Colonic mucosa (tissue), 4 donors: ENCODE measurements at places on chromosomes 12 and 14. TPM values are rescaled to one million over a fixed set of nuclear protein-coding genes. Genes with fewer than 3 reads are reported as not detected.

The SLCO1B1 gene
- total RNA-seq, result not detected

GRCh38 chr14:65200454-65200853 lies 98.1 kb upstream of the MAX start:
- no peaks in the 10 kb centered on the region for H3K4me1 ChIP-seq
- H3K27me3 ChIP-seq, result no peaks in the 10 kb centered on the region

GRCh38 chr14:51544471-51544870 lies 107.2 kb upstream of the FRMD6 start:
- DNase-seq, result no peak
- no peak overlapping the region for H3K4me3 ChIP-seq
- no peaks in the 10 kb centered on the region for H3K27me3 ChIP-seq
- no peak overlapping the region for H3K27ac ChIP-seq

DNA sequence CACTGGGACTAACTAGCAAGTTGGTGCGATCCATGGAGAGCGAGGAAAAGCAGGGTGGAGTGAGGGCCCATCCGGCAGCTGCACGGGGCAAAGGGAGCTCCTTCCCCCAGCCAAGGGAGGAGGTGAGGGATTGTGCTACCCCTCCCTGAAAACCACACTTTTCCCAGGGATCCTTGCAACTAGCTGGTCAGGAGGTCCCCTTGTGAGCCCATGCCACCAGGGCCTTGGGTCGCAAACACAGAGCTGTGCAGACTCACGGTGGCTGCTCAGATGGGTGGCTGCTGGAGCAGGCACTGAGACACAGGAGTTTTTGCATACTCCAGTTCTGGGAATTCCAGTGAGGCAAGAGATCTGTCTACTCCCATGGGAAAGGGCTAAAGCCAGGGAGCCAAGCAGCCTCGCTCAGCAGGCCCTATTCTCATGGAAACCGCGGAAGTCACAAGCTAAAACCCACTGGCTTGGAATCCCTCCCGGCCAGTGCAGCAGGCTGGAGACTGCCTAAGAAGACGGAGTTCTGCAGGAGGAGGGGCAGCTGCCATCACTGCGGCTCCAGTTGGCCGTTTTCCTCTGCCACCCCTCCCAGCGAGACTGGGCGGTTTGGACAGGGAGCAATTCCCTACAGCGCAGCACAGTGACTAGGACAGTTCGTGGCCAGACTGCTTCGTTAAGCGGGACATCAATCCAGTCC lies 10.9 kb upstream of the ZNF705A start:
- H3K36me3 ChIP-seq, result no peaks in the 10 kb centered on the region
- DNase-seq, result peak; percentile 23
- H3K4me1 ChIP-seq, result no peaks in the 10 kb centered on the region
- H3K4me3 ChIP-seq, result no peak overlapping the region

DNA sequence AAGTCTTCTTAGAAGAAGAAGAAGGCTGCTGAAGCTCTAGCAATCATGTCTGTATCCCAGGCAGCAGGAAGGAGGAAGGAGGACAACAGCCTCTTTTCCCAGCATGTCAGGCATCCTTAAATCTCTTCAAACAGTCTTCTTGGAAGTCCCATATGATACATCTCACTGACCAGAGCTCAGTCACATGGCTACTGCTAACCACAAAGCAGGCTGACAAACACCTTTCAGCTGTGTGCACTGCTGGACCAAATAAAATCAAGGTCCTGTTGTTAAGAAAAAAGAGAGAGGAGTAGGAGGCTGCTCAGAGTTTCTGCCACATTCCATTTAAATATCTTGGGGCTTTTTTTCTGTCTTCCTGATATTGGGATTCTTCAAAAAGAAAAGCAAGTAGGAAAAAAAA lies 203.4 kb upstream of the PELI2 start:
- H3K4me3 ChIP-seq, result no peak overlapping the region
- H3K27ac ChIP-seq, result no peak overlapping the region
- no peaks in the 10 kb centered on the region for H3K36me3 ChIP-seq
- H3K4me1 ChIP-seq, result no peaks in the 10 kb centered on the region

The JAG2 gene
- 8.2 TPM for total RNA-seq

The KRT86 gene
- total RNA-seq, result 0.16 TPM

DNA sequence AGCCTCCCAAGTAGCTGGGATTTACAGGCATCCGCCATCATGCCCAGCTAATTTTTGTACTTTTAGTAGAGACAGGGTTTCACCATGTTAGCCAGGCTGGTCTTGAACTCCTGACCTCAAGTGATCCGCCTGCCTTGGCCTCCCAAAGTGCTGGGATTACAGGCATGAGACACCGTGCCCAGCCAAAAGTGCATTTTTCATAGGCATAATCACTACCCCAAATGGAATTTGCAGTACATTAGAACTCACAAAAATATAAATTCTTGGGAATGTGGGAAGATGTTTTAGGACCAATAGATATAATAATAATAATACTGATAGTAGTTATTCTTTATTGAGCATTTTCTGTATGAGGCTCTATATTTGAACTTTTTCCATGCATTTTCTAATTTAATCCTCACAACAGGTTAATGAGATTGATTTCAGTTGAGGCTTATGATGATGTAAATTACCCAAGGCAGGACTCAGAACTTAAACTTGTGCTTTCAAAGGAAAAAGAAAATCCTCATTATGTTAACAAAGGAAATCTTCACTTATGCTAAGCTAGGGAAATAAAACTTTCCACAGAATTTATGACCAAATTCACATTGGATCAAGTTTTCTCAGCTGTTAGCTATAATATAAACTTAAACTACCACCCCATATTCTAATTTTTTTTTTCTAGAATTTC lies 121.6 kb downstream of the SRGAP1 start:
- no peak overlapping the region for H3K4me3 ChIP-seq
- no peak overlapping the region for H3K27ac ChIP-seq
- H3K27me3 ChIP-seq, result no peaks in the 10 kb centered on the region

The TSHR gene
- total RNA-seq, result 0.25 TPM

DNA sequence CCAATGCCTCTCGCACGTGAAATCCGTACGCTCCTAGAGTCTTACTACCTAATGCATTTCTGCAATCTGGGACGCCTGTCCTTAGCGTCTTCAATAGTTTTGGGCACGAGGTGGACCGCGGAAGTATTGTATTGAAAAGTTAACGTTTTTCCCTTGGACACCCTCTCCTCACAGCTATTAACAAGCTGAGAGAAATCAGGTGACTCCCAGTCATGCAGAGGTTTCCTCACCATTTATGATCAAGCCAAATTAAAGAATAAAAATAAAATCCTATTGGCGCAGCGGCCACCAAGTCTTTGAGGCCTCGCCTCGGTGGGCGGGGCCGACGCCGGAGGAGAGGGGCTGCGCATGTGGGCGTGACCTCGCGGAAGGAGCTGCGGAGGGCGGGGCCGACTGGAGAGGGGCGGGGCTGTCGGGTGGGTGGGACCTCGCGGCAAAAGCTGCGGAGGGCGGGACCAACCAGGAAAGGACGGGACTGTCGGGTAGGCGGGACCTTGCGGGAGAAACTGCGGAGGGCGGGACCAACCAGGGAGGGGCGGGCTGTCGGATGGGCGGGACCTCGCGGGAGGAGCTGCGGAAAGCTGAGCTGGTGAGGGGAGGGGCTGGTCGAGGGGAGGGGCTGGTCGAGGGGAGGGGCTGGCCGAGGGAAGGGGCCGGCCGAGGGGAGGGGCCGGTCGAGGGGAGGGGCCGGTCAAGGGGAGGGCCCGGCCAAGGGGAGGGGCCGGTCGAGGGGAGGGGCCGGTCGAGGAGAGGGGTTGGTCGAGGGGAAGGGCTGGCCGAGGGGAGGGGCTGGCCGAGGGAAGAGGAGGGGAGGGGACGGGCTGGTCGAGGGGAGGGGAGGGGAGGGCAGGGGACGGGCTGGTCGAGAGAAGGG lies 1.1 kb upstream of the PPP2R5C start:
- no peaks in the 10 kb centered on the region for H3K36me3 ChIP-seq
- peak overlapping the region; percentile 99 for H3K27ac ChIP-seq
- peaks cover 8% of the 10 kb centered on the region for H3K4me1 ChIP-seq
- H3K4me3 ChIP-seq, result peak overlapping the region; percentile 90
- no peaks in the 10 kb centered on the region for H3K27me3 ChIP-seq
- peak; percentile 99 for DNase-seq
